ENCODE measurements at places on chromosomes 5 and 9.
A peak's percentile ranks its signal among the peaks of the same experiment; 100 is the strongest.

DNA sequence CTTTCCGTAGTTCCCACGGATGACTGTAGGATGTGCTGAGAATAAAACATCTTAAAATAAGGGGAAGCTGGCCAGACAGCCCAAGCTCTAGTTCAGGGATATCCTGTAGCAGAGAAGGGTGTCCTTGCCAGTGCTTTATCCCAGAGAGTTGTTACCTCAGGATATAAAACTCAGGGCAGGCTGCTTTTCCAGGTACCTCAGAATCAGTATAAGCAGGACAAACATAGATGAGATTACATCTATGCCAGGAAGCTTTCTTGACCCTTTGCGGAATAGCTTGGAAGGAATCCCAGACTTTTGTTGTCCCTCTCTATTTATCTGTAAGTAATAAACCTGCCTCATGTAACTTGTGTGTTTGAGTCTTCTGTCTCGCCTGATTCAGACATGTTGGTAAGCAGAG is 565.7 kb downstream of the PRDM9 start:
- DNase-seq, result no peak

DNA sequence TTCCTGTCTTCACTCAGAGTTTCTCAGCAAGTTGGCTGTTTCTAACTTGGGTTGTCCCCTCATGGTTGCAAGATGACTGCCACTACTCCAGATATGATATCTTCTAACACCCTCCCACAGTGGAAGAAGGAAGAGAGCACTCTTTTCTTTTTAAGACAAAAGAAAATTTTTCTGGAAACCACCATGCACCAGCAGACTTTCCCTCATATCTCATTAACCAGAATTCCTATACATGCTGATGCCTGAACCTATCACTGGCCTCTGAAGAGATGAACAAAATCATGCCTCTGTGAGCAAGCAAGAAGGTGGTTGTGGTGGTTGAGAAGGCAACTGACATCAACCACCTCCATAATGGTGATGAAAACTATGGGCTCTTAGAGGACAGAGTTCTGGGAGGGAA is 56.8 kb downstream of the FEM1C start:
- no peak for DNase-seq

DNA sequence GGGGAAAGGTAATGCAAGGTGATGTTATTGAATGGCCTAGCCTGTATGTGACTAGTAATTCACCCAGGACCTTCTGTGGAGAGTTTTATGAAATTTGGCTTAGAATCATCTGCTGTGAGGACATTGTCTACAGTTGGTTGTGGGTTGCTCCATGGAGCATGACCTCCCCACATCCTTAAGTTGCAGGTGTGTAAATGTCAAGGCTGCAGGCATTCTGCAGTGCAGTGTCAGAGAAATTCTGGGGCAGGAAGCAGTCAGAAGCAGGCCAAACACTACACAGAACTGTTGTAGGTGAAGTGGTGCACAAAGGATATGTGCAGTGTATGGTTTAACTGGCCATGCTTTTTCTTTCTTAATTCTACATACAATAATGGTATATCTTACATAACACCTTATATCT is 588.3 kb downstream of the EBF1 start:
- DNase-seq, result no peak

DNA sequence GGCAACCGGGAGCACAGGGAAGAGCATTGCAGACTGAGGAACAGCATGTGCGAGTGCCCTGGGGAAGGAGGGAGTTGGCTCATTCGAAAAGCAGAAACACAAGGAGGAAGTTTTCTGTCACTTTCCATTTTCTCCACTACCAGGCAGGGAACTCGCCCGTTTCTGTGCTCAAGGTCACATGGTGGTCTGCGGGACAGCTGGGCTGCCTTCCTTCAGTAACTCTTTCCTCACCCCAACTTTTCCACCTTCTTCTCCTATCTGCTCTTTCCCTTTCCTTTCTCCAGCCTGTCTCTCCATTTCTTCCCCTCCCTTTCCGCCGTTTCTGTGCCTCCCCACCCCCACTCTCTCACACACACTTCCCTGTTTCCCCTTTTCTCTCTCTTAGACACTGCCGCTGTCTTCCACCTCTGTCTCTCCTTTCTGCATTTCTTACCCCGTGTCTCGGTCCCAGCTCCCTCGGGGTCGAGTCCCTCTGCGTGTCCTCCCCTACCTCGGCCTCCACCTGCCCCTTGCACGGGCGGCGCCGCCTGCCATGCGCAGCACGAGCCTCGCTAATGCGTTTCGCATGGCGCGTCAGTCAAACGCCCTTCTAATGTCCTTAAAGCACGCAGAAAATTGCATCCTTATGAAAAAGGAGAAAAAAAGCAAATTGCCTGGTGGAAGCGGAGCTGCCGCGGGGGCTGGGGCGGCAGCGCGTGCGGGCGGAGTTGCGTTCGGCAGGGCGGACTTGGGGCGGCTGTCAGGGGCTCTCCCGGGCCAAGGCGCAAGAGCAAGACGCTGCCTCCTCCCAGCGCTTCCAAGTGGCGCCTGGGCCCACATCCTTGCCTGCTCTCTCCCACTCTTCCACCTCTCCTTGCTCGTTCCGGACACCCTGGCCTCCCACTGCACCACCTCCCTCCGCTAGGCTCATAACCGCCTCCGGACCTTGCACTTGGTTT is 9.5 kb downstream of the BARX1 start:
- DNase-seq, result no peak

GRCh38 chr5:6135977-6136376 is 242.4 kb downstream of the MED10 start:
- DNase-seq, result no peak

DNA sequence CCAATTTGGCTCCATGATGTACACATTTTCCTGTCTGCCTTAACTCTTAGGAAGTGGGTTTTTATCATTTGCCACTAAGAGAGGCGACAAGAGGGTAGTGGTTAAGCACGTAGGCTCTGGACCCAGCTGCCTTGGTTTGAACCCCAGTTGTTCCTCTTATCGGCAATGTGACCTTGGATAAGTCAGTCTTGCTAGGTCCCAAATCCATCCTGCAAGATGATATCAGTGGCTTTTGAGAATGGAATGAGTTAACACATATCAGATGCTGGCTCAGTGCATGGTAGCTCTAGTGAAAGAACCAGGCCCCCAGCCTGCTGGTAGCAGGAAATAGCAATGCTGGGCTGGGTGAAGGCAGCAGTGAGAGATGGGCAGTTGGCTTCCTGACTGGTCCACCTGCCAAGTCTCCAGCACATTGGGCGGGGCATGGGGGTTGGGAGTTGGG is 72.5 kb downstream of the STK10 start:
- no peak for DNase-seq

DNA sequence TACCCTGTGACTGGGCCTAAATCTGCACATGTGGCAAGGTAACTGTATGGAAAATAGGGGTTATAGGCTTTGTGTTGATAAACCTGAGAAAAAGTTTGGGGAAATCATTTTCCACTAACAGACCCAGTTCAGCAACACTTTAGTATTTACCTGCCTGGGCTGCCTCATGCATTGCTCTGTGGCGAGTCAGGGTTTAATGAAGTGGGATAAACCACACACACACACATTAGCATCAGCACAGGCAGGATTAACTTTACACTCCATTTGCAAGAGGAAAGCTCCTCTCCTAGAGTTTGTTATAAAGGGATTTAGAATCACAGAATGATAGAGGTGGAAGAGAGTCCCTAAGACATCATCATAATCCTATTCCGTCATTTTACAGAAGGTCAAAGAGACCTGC is 20.0 kb upstream of the ZCCHC7 start:
- no peak for DNase-seq

- DNase-seq, result no peak
These were observed 42.4 kb downstream of the ALDH7A1 start for GRCh38 chr5:126552614-126553013.

GRCh38 chr9:4706971-4707622 is 27.7 kb downstream of the CDC37L1 start:
- no peak for DNase-seq

- DNase-seq, result no peak
These were observed at the start of gene ENTREP1 for GRCh38 chr9:69324549-69325401. TSS of gene ENTREP1 (plus strand) at chr9:69325215. CDS start at chr9:69325310, 95 bp downstream.

- DNase-seq, result no peak
These were observed 126.4 kb downstream of the SPOCK1 start for GRCh38 chr5:137372773-137373160.

DNA sequence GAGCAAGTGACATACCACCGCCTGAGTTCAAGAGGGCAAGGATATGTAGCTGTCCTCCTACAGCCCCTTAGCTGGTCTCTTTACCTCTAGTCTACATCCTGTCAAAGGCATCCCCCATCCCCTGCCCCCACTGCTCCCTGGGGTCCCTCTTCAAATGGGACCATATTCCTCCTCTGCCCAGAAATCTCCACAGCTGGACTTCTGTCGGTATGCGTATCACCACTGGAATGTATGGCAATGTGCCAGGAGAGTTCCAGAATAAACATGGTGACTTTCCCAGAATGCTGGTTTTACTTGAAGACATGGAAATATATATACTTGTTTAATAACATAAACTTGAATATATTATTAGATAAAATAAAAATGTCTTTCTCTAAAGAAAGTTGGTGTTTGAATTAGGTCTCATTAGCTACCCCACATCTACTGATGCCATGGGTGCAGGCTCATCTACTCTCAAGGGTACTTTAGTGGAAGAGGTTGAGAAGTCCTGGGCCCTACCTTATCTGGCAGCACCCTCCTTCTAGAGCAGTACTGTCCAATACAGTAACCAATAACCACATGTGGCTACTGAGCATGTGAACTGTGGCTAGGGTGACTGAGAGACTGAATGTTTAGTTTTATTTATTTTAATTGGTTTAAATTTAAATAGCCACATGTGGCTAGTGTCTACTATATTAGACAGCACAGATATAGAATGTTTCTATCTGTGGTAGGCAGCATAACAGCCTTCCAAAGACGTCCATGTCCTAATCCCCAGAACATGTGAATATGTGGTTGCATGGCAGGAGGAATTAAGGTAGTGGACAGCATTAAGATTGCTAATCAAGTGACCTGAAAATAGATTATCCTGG is 181.7 kb upstream of the SLC30A5 start:
- peak; percentile 38 for DNase-seq

- DNase-seq, result no peak
These were observed 58.0 kb upstream of the PDE8B start for GRCh38 chr5:77152441-77152840.

DNA sequence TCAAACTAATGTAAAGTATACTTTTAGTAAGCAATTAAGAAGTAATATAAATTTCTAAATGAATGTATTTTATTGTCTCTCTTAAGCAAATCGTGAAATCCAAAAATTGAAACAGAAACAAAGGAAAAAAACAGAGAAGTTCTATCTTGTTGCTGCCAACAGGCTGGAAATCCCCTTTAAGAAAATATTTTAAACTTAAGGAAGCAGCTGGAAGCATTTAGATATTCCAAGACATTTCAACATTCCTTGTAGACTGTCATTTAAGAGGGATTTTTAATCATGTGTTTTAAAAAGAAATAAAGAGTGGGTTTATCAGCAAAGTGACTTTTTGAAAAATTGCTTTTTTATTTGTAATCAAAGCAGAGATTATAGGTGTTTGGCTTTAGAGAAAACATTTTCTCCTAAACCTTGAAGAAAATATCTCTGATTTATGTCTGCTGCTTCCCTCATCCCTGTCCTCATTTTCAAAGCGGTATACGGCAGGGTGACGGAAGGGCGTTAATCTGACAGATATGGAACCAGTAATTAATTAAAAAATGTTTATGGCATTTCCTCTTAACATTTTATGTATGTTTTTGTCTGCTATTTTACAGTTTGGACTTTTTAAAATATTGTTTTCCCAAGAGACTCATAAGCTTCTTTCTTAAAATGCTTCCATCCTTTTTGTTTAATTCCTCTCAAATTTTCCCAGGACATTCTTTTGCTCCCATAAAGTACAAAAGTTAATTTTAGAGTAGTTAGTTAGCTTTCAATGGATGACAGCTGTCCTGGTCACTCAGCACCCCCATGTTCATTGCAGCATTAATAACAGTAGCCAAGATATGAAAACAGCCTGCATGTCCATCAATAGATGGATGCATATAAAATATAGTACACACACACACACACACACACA is 245.6 kb downstream of the LURAP1L start:
- no peak for DNase-seq

- no peak for DNase-seq
These were observed 83.9 kb downstream of the SPOCK1 start for GRCh38 chr5:137415231-137415681.

DNA sequence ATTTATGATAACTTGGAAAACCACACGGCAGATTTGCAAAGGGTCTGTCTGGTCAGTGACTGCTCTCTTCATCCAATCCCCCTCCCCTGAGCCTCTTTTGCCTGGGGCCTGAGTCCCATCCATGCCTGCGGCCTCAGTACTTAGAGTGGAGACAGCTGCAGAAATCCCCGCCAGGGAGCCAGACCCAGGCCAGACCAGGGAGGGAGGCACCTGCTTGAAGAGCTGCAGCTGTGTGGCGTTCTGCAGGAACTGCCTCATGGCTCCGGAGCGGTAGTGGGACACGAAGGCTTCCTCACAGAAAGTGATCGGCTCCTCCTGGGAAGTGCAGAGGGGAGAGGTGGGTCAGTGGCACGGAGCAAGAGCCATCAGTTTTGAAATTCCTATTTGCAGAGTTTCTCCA is 101.6 kb downstream of the CRB2 start:
- no peak for DNase-seq

All from brain pericyte (primary cell).